ENCODE measurements at places on chromosomes 2 and 18.

- no peak for DNase-seq
Observed at GRCh38 chr2:166013878-166014277, 60.3 kb upstream of the TTC21B start.

DNA sequence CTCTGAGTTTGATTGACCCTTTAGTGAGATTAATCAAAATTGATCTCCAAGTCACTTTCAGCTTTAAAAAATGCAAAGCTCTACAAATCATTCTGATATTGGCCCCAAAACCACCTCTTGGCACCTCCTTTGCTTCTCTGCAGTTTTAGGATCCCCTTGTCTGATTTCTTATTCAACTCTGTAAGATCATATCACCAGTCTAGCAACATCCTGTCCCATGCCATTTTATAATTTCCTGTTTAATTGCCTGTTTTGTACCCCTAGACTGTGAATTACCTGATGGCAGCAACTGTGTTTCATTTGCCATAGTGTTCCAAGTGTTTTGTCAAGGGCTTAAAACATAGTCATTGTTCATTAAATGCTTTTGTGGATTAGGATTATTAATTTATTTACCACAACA is 406.3 kb upstream of the TRIB2 start:
- DNase-seq, result no peak

DNA sequence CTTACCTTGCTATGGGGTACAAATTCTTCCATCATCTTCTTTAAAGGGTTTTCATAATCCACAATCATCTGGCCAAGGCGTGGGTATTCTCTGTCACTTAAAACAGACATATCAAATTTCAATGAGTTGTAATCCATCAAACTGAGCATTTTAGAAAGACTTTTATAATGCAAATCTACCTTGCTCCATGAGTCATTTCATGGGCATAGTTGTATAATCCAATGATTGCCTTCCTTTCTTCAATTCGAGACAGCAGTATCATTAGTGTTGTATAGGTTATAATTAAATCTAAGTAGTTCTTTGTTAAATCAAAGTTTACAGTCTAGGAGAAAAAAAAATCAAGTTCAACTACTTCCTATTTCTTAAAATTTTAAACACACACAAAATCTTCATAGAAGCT is 36.3 kb downstream of the NCKAP1 start:
- DNase-seq, result no peak

DNA sequence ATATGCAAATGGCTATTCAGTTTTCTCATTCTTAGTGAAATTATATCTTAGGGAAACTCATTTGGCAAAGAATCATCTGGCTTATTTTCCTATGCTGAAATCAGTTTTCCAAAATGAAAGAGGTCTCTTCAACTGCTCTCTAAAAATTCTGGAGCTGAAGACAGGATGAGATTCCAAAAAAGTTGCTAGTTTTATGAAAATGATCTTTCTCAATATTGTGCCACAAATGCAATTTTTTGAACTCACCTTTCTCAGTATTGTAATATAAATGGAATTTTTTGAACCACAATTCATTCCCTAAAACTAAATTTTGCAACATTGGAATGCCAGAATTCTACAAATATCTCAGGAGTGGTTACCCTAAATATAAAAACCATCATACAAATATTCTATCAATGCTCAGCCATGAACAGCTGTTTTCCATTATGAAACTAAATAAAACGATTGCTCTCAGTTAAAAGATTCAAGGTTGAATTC is 147.7 kb upstream of the PKDCC start:
- no peak for DNase-seq

GRCh38 chr2:218885981-218886947 is 5.6 kb downstream of the WNT10A start:
- no peak for DNase-seq

GRCh38 chr2:120123090-120123489 is 100.1 kb downstream of the TMEM185B start:
- no peak for DNase-seq

DNA sequence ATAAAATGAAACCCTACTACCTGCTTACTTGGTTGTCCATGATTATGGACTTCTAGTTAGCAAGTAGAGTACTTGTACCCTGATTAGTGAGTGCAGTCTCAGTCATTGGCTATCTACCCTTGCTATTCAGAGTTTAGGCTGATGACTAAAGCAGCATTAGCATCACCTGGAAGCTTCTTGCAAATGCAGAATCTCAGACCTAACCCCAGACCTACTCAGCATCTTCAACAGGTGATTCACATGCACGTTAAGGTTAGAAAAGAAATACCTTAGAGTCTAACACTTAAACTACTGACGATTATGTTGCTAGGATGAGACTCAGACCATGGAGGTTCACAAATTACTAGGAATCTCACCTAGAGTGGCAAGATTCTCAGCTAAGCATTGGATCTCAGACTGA is 399.9 kb upstream of the FANCL start:
- DNase-seq, result no peak

DNA sequence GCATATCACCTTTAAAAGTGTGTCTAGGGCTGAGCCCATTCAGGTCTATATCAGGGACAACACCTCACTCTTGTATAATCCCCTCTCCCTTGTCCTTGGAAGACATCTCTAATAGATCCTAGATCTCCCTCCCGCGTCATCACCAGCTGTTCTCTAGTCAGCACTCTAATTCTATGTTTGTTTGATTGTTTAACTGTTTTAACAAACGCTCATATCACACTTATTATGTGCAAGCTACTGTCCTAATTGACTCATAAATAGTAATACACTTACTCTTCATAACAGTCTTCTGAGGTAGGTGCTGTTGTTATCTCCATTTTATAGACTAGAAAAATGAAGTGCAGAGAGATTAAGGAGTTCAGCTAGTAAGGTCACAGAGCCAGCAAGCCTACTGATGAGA is 1.6 kb upstream of the ERMN start:
- DNase-seq, result no peak

DNA sequence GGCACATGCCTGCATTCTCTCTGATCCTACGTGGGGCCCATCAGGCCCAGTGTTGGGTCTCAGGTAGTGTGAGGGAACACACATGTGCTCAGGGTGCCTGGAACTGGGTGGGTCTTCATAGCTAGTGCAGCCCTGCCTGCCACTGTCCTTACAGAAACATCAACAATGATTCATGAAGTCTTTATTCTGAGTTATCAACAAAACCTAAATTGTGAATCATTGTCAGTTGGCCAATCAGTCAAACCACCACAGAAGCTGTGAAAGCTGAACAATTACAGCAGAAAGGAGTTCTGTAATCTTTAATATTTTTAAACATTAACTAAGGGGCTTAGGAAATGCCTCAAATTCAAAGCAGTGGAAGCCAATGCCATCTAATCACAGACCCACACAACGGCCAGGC is 82.8 kb upstream of the ZNF521 start:
- no peak for DNase-seq

DNA sequence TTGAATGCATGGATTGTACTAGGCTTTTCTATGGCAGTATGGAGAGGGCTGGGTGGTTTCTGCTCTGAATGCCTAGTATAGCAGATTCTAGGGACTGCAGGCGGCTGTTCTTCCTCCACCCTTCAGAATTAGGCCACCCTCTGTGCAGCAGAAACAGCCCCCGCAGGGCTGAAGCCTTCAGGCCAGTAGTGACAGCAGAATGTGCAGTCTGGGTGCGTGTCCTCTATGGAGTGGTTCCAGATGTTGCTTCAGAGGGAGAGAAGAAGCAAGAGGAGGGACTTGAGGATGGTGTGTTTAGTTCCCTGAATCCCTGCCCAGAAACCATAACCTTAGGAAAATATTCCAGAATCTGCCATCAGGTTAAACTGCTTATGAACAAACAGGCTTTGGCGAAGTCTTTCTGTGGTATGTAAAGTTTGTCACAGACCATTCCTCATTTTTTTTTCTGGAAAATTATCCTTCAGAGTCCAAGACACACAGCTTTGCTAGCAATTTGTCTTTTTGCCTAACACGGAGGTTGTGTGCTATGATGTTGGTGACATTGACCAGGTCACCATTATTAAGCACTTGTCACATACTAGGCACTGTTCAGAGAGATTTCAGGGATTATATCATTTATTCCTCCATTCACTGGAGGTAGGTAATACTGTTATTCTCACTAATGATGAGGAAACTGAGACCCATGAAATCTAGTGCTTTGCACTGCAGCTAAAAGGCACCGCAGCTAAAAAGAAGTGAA is 21.1 kb downstream of the CASP10 start:
- no peak for DNase-seq
